Esophagus squamous epithelium (tissue), 5 donors: ENCODE measurements at places on chromosomes 2 and 18.

DNA sequence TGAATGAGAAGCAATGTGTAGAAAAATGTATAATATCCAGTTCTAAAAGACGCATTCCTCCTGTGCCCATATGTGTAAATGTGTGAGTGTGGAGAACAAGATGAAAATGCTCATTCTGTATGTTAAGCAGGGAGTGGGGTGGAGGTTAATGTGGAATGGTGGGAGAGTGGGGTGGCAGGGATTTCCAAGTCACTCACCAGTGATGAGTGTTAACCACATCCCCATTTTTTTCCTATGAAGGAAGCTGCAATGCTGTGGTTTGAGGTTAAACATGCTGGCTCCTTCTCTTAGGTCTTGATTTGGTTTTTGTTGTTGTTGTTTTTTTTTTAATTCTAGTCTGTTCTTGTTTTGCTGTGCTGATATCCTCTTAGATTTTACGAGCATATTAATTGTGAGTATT, 169.4 kb downstream of the NEDD4L start:
- no peak for DNase-seq

- DNase-seq, result no peak
Measured at GRCh38 chr18:6917072-6917471, 187.6 kb downstream of the ARHGAP28 start.

GRCh38 chr18:64318547-64318946, 169.7 kb upstream of the LINC00305 start:
- DNase-seq, result no peak

DNA sequence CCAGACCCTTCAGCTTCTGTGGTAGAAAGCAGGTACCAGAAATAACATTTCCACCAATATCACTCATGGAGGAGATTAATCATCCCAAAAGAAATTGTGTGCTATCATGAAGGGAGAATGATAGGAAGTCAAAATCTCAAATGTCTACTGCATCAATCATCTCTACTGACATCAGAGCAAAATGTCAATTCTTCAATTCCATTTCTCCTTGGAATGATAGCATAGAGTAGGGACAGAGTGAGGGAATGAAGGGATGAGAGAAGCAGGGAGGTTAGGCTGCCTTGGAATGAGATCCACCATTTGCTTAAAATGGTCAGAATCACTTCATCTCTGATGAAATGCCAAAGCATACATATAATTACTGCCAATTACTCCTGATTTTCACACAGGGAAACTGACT, 371.8 kb upstream of the ACVR2A start:
- DNase-seq, result no peak

DNA sequence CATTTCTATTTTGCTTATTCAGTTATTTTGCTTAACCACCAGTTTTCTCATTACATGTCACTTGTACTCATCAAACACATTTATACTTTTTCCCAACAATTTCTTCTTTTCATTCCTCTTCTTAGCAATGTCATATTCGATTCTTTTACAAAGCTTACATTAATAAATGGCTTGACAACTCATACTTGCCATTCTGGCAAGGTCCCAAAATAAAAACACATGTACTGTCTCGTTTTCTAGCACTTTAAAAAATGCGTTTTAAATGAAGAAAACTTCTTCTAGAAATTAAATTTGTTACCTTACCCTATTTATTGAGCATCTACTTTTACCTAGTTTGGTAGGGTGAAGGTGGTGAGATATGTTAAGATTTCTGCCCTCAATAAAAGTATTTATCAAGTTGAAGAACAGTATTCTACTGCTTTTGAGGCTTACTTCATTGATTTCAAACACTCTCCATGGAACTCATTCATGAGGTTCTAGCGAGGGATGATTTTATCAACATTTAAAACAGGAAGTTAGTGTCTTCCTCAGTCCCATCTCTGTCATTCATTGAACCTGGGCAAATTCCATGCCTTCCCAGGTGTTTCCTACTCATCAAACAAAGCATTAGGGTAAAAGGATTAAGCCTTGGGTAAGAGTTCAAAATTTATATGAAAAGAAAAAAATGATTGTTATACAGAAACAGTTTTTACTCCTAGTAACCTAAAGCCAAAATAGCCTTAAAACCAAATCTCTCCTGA, 52.6 kb downstream of the CALCRL start:
- DNase-seq, result no peak
